Natural killer cell (primary cell): ENCODE measurements at places on chromosomes 2 and 18.
A peak's percentile ranks its signal among the peaks of the same experiment; 100 is the strongest.

GRCh38 chr2:147374423-147374811, 470.4 kb upstream of the ACVR2A start:
- no peak overlapping the region for H3K27ac ChIP-seq
- no peaks in the 10 kb centered on the region for H3K36me3 ChIP-seq
- no peak overlapping the region for H3K4me3 ChIP-seq

- H3K27ac ChIP-seq: no peak overlapping the region
- H3K4me1 ChIP-seq: no peaks in the 10 kb centered on the region
- DNase-seq: no peak
- no peak overlapping the region for H3K4me3 ChIP-seq
These were observed 10.6 kb upstream of the GALNT5 start for GRCh38 chr2:157246765-157247407.

GRCh38 chr2:201784563-201784962, 3.8 kb upstream of the ALS2 start:
- no peak for DNase-seq
- no peaks in the 10 kb centered on the region for H3K27me3 ChIP-seq
- H3K4me1 ChIP-seq: peaks cover 14% of the 10 kb centered on the region
- H3K36me3 ChIP-seq: no peaks in the 10 kb centered on the region
- no peak overlapping the region for H3K4me3 ChIP-seq

GRCh38 chr2:38876407-38876806, 631 bp downstream of the MORN2 start:
- no peak overlapping the region for H3K27ac ChIP-seq
- peak overlapping the region; percentile 79 for H3K4me3 ChIP-seq
- H3K4me1 ChIP-seq: peaks cover 7% of the 10 kb centered on the region
- no peaks in the 10 kb centered on the region for H3K27me3 ChIP-seq

- no peaks in the 10 kb centered on the region for H3K36me3 ChIP-seq
- no peak for DNase-seq
- no peaks in the 10 kb centered on the region for H3K27me3 ChIP-seq
- H3K4me3 ChIP-seq: no peak overlapping the region
These were observed 259.0 kb upstream of the HNMT start for GRCh38 chr2:137705296-137705695.
